ENCODE measurements at places on chromosomes 1 and 21.

GRCh38 chr1:101453844-101454243 is 217.0 kb downstream of the S1PR1 start:
- no peak for DNase-seq

GRCh38 chr1:33501309-33501708 is 28.9 kb downstream of the ZSCAN20 start:
- no peak for DNase-seq

DNA sequence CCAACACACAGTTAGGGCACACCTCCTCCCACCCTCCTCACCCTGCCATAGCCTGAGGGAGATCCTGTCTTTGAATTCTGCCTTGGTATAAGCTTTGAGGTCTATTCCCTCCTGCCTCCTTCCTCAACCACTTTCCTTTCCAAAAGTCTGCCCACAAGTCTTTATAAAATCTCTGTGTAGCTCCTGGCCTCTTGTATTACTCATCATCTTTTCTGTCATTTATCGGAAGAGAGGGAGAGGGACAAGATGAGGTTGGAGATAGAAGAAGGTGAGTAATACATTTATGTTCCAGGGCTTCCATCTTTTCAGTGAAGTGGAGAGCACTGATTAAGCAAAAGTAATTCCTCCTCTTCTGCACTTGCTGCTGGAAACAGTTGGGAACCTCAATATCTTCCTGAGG is 30.5 kb upstream of the EFCAB14 start:
- no peak for DNase-seq

- no peak for DNase-seq
Observed at GRCh38 chr1:57316861-57317260, 107.0 kb downstream of the DAB1 start.

- no peak for DNase-seq
Observed at GRCh38 chr21:36589352-36589971, 109.5 kb upstream of the SIM2 start.

DNA sequence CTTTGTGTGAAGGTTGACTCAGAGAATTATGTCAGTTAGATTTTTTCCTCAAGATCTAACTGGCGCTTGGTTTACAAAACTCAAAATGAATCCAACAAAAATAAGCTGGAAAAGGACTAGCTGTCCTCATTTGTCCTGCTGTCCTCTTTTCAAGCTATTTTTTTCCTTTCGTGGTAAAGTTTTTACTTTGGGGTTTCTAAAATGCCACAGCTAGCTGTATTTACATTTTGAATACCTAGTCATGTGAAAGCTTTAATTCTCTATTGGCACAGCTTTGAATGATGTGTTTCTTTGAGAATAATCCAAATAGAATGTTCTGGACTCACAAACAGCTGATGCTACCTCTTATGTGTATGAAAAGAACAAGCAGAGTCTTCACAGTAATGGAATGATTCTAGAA is 673.6 kb upstream of the NR5A2 start:
- DNase-seq, result no peak

DNA sequence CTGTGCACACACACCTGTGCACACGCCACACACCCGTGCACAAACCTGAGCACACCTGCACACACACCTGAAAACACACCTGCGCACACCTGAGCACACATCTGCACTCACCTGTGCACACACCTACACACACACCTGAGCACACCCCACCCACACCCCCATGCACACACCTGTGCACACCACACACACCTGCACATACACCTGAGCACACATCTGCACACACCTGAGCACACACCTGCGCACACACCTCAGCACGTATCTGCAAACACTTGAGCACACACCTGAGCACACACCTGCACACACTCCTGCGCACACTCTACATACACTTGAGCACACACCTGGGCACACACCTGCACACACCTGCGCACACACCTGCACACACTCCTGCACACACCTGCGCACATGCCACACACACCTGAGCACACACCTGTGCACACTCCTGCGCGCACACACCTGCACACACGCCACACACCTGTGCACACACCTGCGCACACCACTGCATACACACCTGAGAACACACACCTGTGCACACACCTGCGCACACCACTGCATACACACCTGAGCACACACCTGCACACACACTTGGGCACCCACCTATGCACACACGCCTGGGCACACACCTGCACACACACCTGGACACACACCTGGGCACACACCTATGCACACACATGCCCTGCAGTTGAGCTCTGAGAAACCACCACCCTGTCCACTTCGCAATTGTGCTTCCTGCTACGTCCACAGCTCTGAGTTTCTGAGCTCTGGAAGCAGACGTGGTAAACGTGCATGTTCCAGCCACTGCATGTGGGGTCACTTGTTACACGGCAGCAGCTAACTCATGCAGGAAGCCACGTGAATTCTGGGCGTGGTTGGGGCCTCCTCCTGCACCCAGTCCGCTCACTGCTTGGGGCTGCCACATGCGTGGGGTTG is 8.0 kb upstream of the C1orf159 start:
- no peak for DNase-seq

- no peak for DNase-seq
Observed at GRCh38 chr21:44291936-44292811, 6.5 kb downstream of the AIRE start.

- no peak for DNase-seq
Observed at GRCh38 chr1:183674339-183674738, 21.2 kb upstream of the APOBEC4 start.

- no peak for DNase-seq
Observed at GRCh38 chr1:106700211-106700610, 356.3 kb upstream of the PRMT6 start.

DNA sequence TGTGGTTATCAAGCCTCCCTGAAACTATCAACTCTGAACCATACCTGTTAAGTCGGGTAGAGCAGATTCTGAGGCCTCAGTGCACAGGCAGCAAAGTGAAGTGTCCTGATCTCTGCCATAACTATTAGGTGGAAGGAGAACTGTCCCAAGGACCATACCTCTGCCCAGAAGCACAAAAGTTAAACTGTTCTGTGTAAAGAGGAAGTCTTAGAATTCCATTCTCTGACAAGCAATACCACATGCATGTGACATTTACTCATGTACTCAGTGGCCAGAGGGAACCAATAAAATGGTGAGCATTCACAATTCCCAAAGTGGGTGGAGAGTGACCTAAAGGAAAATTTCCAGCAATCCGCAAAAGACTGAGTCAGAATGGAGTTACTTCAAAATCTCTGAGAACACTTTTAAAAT is 61.0 kb downstream of the TOR3A start:
- no peak for DNase-seq

DNA sequence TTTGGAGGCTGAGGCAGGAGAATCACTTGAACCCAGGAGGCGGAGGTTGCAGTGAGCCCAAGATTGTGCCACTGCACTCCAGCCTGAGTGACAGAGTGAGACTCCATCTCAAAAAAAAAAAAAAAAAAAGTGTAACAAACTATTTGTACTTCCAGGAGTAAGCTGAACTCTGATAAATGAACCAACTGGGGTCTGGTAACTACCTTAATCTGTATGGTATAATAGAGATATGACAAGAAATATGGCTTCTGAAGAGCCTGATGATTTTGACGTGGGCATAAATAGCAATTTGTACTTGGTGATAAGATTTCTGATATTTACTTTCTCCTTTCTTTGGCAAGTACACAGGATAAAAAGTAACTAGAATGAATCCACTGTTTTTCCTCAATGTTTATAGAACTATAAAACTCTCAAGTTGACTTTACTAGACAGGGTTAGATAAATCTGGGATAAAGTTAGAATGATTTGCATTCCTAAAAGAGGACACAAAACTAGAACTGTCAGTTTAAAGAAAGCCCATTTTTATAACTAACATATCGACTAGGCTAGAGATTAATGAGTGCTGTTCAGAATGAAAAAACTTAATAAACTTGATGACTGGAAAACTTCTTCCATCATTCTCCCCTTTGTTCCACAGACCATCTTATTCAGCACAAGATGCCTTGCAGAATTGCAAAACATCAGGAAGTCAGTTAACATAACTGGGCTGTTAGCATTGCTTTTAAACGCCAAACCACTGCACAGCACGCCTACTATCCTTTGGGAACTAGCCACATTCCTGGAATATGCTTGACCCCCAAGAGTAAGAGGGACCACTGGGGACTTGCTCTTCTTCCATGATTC is 51.5 kb upstream of the EDARADD start:
- no peak for DNase-seq

- DNase-seq, result no peak
Observed at GRCh38 chr1:203860396-203861025, 888 bp upstream of the SNRPE start.

DNA sequence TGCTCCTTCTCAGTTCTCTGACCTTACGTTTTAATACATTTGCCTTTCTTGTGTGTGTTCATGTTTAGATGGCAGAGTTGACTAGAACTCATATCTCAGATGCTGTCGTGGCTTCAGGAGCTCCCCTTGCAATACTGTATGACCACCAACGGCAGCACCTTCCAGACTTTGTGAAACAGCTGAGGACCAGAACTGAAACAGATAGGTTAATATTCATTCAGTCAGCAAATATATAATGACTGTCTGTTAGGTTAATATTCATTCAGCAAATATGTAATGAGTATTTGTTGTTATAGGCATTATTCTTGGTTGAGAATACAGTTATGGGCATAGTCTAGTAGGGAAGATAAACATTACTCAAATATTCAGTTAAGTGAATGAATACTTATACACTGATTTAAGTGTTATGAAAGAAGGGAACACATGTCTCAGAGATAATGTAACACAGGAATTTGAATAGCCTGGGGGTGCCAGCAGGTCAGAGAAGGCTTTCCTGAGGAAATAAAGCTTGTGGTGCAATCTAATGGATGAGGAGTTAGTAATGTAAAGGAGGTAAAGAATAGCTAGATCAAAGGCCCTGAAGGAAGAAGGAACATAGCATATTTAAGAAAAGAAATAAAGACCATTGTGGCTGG is 88.5 kb downstream of the CEP350 start:
- no peak for DNase-seq

- no peak for DNase-seq
Observed at GRCh38 chr1:230105754-230106625, 39.0 kb downstream of the GALNT2 start.

DNA sequence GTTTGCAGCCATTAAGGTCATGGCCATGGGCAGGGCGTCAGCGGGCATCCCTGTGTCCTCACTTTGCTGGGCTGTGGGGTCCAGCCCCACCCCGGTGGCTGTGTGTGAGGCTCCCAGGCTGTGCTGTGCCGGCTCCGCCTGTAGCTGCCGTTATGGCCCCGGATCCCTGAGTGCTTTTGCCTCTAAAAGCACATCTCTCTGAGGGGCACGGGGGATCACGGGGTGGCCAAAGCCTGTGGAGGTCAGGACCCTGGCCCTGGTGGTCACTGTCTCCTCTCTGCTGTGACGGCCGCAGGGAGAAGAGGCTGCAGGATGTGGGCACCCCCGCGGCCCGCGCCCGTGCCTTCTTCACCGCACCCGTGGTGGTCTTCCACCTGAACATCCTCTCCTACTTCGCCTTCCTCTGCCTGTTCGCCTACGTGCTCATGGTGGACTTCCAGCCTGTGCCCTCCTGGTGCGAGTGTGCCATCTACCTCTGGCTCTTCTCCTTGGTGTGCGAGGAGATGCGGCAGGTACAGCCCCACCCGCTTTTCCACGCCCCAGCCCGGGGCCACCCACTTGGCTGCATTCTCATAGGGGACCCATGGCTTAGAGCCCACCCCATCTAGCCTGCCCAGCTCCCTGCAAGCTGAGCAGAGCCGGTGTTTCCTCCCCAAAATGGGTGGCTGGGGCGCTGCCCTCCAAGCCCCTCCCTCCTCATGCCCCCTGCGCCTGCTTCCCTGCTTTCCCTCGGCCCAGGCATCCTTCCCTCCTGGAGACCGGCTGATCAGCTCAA is 48.2 kb downstream of the TRPM2 start:
- DNase-seq, result no peak

- no peak for DNase-seq
Observed at GRCh38 chr1:108512239-108513043, 47.5 kb upstream of the EEIG2 start.

DNA sequence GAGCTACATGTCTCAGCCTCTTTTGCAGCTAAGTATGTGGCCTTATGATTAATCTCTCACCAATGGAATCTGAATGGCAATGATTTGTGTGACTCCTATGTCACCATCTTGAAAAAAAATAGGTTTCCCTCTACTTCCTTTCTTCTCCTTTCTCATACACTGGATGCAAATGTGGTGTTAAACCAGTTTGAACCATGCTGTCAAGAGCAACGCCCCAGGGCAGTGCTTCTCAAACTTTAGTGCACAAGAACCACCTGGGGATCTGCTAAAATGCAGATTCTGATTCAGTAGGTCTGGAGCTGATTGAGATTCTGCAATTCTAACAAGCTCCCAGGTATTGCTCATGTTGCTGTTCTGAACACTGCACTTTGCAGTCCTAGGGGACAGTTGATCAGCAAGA is 44.7 kb upstream of the ZNF644 start:
- DNase-seq, result no peak

- no peak for DNase-seq
Observed at GRCh38 chr1:15344800-15345704, 64.6 kb upstream of the EFHD2 start.

Measured in activated effector memory CD4-positive, alpha-beta T cell treated with anti-CD3 and anti-CD28 coated beads, Interleukin-2, amount 50 U/mL, for 16 hours (primary cell).